Cerebellar cortex (tissue), 1 donor: ENCODE measurements at places on chromosomes 4 and X.
A peak's percentile ranks its signal among the peaks of the same experiment; 100 is the strongest.

- no peak for DNase-seq
Measured at GRCh38 chr4:182258441-182259000, 15.3 kb downstream of the TENM3 start.

- DNase-seq: no peak
Measured at GRCh38 chr4:112061207-112061817, 83.9 kb upstream of the FAM241A start.

- peak; percentile 27 for DNase-seq
Measured at GRCh38 chr4:1043651-1044468, 32.4 kb downstream of the FGFRL1 start.

DNA sequence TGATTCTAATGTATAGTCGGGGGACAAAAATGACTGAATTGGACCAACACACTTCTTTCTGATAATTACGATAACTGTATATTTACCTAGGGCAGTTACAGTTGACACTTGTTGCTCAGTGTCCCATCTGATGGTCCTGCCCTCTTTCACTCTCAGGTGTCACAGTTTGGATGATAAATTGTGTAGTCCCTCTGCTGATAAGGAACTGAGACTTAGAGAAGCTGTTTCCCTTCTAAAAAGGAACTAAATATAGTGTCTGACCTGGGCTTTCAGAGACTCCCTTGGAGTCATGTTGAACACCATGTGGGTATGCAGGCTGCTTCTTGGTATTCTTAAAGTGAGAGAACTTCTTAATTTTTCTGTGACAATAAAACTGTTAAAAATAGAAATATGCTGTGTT is 23.7 kb upstream of the PNPLA4 start:
- DNase-seq: no peak

- no peak for DNase-seq
Measured at GRCh38 chr4:55931833-55932232, 16.9 kb upstream of the CEP135 start.

- DNase-seq: no peak
Measured at GRCh38 chr4:148263127-148263526, 179.1 kb downstream of the NR3C2 start.

- no peak for DNase-seq
Measured at GRCh38 chr4:159927781-159928180, 824.9 kb downstream of the RAPGEF2 start.

DNA sequence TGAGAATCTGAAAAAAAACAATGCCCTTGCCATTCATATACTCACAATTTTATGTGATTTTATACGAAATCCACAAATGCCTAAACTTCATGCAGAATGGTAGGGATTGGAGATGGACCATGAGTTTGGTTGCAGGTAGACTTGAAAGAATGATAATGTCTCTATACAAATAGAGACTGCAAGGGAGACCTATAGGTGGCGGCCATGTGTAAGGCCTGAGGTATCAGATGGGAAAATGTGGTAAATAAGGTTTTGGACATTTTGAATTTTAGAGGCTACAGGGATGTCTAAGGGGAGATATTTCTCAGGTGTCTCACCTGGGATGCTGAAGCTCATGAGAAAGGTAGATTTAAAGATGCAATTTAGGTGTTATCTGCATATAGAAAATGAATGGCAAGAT is 78.0 kb downstream of the GABRB1 start:
- DNase-seq: no peak

- DNase-seq: no peak
Measured at GRCh38 chr4:45554423-45554822, 569.4 kb downstream of the GABRG1 start.

GRCh38 chrX:13790206-13791131 is 26.4 kb downstream of the GPM6B start:
- DNase-seq: no peak

GRCh38 chrX:96703816-96704215 is 19.2 kb downstream of the DIAPH2 start:
- DNase-seq: no peak

DNA sequence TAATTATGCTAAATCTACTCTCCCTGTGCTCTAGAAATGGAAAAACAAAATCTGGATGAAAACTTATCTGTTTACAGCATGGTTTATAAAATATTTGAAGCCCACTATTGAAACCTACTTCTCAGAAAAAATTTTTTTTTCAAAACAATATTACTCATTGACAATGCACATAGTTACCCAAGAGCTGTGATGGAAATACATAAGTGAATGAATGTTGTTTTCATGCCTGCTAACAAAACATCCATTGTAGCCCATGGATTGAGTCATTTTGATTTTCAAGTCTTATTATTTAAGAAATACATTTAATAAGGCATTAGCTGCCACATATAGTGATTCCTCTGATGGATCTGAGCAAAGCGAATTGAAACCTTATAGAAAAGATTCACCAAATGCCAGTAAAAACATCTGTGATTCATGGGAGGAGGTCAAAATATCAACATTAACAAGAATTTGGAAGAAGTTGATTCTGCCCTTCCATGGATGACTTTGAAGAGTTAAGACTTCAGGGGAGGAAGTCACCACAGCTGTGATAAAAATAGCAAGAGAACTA is 144.7 kb upstream of the HHIP start:
- no peak for DNase-seq

DNA sequence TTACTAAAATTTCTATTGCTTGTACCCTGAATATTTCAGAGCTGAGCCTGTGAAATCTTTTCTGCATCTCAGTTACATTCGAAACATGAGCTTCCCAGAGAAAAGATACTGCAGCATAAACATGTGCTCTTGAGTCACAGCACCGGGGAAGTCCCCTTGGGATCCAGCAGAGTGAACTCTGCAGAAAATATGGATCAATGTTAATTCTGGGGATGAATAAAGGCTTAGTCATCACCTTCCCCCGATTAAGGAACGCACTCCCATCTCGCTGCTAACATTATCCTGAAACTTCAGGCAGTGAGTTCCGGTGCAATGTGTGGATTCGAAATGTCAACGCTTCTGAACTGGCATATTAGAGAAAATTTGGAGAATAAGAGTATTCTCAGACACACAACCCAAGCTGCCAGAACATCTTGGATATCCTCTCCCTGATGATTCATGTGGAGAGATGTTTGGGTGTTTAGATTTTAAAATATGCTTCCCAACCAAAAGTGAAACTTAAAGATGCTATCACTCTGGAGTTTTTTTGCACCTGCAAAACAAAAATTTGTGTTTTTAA is 90.8 kb downstream of the IRF2 start:
- DNase-seq: no peak
